Suppressor macrophage (primary cell): ENCODE measurements at places on chromosomes 6 and 20.

GRCh38 chr6:104688283-104688969 lies 171.3 kb downstream of the HACE1 start:
- DNase-seq: no peak

DNA sequence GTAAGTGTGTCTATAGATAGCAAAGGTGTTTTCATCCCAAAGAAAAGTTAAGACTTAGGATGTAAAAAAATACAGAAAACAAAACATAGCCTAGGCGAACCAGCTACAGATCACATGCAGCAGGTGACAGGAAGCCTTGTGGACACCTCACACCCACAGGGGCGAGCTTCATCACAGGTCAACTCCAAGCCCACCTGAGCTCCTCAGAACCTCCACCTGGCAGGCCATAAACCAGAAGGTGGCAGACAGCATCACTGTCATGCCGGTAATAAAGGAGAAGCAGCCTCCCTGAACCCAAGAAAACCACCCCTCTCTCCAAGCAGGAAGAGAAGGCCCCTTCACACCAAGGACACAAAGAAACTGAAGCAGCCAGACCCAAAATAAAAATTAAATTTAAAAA lies 1.0 kb downstream of the RALGAPA2 start:
- DNase-seq: no peak

DNA sequence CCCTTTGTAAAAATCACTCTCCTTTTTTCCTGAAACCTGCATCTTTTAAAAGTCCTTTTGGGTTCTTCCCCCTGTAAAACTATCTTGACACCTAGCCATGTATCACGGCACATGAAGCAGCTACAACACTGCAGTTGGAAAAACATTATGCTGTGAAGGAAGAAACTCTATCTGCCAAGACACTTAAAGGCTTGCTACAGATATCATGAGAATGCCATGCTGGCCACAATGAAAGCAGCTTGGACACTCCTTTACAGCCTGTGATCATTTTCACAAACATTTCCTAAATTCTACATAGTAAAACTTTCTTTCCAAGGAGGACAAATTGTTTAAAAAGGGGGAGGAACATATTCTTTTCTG lies 31.8 kb downstream of the CNKSR3 start:
- no peak for DNase-seq

DNA sequence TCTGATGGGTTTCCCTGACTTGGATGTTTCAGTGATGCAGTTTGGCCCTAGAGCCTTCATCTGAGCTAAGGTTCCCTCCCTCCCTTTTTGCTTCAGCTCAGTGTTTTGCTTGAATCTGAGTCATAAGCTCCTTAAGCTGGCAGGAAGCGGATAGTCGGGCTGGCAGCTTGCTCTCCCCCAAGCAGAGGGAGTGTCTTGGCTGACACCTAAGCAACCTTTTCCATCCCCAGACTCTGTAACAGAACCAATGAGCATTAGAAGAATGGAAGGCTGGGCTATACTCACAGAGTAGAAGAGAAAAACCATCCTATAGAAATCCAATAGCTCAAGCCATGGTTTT lies 98.3 kb downstream of the HAO1 start:
- DNase-seq: no peak

DNA sequence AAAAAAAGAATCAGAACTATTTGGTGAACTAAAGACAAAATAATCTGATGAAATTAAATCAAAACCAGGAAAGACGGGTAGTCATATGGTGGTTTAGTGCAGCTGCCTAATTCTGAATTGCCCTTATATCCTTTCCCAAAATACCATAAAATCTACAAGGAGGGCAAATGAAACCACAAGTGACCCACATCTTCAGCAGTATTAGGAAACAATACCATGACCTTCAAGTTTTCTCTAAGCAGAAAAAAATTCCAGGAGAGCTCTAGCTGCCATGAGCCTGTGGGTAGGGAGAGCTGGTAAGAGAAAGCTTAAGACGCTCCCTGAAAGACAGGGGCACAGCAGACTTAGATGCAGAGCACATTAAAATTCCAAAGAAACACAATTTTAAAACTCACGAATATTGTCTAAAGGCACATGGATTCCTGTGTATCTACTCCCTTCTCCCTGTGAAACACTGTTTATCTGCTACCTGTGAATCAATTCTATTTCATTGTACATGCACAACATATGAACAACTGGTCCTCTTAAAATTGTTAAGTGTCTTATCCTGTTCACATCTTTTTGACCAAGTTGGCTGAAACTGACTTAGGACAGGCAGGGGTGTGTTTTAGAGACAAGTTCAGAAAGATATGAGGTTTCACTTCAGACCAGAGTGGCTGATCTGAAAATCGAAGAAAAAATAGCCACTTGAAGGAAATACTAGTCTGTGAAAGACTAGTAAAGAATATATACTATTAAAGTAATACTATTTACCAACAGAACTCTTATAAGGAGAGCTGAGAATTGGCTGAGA lies 153.6 kb upstream of the SHLD1 start:
- no peak for DNase-seq

DNA sequence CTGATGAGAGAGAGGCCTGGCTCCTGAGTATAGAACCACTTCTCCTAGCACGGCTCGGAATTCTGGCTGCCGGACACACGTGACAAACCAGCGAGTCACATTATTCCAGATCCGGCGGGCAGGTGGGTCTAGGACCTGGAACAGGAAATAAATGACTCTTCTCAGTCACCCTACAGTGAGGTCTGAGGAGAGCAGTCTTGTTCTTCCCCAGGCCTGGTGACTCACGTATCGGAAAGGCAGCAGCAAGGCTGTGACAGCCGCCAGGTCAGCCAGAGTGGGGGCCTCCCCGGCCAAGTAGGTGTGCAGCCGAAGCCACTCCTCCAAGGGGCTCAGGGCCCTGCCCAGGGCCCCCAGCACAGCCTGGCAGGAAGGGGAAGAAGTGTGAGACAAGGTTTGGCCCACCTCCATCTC lies 2.8 kb downstream of the VARS1 start:
- DNase-seq: no peak

- no peak for DNase-seq
Observed at GRCh38 chr6:155584006-155584405, 128.4 kb upstream of the NOX3 start.

GRCh38 chr20:25042531-25043498 lies 15.1 kb downstream of the ACSS1 start:
- peak; percentile 90 for DNase-seq

GRCh38 chr6:43780293-43780692 lies 10.3 kb downstream of the VEGFA start:
- no peak for DNase-seq

- no peak for DNase-seq
Observed at GRCh38 chr6:21001736-21002135, 467.5 kb downstream of the CDKAL1 start.

GRCh38 chr6:64860203-64860602 lies 846.8 kb downstream of the EYS start:
- no peak for DNase-seq

GRCh38 chr20:51345601-51346101 lies 196.9 kb downstream of the NFATC2 start:
- peak; percentile 86 for DNase-seq

- DNase-seq: no peak
Observed at GRCh38 chr20:1005452-1006027, 3.4 kb upstream of the RSPO4 start.

DNA sequence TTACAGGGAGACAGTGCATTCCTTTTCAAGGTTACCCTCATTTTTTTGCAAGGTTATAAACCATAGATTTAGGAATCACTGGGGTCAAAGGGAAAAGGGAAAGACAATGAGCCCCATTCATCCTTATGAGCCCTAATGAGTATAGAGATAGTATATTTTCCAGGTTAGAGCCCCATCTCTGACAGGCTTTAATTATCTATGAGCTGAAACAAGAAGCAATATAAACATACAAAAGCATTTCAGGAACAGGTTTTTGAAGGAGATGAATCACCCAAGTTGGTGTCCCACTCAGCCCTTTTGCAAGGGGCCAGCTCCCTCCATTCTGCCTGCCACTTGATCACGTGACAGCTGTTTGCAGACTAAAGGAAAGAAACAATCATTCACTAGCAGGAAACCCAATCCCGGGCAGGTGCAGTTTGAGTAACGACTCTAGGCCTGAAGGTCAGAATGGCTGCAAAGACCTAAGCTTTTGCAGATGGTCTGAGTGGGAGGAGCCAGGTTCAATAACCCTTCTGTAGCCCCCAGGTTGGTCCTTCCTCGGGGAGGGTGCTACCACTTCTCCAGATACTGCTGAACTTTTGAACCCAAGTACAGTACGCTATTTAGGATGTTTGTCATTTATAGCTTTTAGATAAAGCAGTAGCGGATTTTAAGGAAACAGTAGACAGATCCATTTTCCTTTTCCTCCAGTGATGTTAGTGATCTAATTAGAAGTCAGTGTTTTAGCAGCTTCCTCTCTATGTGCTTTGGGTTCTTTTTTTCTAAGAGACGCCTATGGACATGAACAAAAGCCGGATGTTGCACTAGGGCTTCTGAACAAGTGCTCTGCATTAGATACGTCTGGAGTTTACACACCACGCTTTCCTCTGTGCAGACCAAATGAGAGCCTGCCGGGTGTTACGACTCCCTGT lies 253.2 kb downstream of the SOX4 start:
- DNase-seq: peak; percentile 46

DNA sequence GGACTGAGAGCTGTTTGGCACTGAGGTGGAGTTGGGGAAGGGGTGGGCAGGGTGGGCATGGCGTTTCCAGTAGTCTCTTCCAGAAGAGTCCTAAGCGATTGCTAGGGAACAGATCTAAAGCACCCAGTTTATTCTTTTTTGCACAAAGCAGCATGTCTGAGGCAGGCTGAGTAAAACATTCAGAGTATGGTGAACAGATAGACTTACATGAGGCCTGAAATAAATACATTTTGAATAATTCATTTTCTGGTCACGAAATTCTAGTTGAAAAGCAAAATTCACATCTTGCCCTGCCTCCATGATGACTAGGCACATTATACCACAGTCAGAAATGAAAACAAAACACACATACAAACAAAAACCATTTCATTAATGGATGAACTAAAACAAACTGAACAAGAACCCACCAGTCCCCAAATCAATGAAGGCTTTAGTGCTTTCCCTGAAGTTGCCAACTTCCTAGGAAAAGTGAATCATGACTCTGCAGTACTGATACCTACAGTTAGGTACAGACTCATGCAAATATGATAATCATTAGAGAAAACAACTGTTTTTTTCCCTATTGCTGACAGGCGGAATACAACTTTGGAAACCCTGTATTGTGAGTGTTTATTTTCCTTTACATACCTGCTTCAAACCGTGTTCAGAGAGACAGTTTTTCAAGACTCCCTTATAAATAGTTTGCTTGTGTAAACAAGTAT lies 702.9 kb upstream of the POU3F2 start:
- no peak for DNase-seq

- DNase-seq: peak; percentile 31
Observed at GRCh38 chr6:157461000-157461915, 80.3 kb downstream of the ZDHHC14 start.

DNA sequence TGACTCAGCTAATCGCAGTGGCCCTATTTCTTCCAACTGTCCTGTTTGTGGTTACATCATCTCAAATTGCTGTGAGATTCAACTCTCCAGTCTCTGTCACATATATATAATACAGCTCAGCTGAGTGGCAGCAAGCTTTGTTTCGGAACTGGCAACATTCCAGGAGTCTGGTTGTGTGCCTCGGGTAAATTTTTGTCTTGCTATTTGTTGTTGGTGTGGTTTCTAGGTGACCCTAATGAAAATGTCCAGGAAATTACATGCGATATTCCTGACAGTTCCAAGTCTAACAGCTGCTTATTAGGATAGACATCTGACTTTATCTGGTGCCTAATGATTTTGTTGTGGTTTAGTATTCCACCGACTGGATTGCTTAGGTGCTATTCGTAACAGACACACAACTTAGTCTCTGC lies 581.8 kb downstream of the CD109 start:
- no peak for DNase-seq

DNA sequence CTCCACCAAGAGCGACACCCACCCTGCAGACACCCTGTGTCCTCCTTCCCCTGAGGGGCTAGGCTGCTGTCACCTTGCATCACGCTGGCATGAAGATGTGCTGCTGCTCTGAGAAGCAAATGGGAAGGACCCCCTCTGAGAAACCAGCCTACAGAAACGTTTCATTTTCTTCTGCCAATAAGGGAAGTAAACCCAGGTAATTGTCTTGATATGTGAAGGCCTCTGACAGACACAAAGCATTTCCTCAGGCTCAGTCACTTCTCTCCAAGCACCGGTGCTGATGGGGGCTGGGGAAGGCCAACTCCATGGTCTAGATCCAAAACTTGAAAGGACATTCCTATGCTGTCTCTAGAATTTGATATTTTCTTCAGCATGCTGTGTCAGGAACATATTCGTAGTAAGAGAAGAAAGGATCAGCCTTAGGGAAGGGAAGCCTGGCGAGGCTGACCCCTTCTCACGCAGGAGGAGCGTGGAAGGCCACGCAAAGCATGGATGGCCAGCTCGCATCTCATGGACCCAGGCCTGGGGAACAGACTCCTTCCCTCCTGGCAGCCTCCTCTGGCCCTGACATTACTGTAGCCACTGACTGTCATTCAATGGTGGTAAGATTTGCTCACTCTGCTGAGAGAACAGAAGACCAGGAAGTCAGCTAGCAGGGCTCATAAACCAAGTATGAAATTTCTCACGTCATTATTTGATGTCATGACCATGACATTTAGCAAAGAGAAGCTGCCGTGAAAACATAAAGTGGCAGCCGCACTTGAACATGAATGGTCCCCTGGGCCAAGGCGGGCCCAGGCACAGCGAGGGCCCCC lies 20.4 kb downstream of the ACSS1 start:
- DNase-seq: no peak

DNA sequence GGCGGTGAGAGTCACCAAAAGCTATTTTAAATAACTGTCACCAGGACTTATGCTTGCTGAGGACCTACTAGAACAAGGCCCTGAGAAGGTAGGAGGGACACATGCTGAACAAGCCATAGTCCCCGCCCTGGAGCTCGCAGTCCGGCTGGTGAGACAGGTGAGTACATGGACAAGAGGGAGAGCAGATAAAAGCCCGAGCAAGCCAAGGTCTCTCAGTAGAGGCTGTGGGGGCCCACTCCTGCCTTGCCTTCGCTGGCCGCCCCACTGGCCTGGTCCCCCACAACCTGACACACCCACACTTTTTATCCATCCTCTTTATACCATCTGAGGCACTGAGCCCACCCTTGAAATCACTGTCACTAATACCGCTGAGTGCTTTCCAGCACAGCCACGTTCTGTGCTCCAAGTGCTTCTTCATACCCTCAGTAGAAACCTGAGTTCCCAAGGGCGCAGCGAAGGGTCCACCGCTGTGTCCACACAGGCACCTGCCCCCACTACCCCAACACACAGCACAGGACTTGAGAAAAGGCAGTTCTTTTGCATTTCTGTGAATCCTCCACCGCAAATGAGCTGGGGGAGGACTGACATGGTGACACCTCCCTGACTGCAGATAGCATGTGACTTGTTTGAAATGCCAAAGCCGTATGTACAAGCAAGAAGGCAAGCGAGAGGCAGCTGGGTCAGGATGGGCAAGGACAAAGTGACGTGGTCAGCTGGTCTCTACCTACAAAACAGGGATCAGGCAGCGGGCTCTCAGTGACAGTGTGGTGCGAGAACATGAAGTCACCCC lies 12.1 kb downstream of the DDRGK1 start:
- DNase-seq: no peak

- DNase-seq: no peak
Observed at GRCh38 chr6:34463299-34463698, 2.6 kb upstream of the PACSIN1 start.
